ENCODE measurements at places on chromosomes 12 and 14.

GRCh38 chr14:59406454-59407245 is 58.5 kb downstream of the GPR135 start:
- DNase-seq: no peak

GRCh38 chr12:22447223-22447622 is 97.1 kb downstream of the C2CD5 start:
- no peak for DNase-seq

- DNase-seq: no peak
Observed at GRCh38 chr12:15852383-15852782, 29.8 kb upstream of the STRAP start.

- DNase-seq: no peak
Observed at GRCh38 chr12:69595689-69596088, 10.4 kb downstream of the CCT2 start.

- no peak for DNase-seq
Observed at GRCh38 chr14:100083706-100084105, 18.5 kb downstream of the EVL start.

- DNase-seq: no peak
Observed at GRCh38 chr14:91410771-91411536, 6.7 kb downstream of the CCDC88C start.

GRCh38 chr12:92417373-92417772 is 271.7 kb upstream of the BTG1 start:
- DNase-seq: no peak

- no peak for DNase-seq
Observed at GRCh38 chr12:7571257-7571656, 67.7 kb upstream of the CD163 start.

DNA sequence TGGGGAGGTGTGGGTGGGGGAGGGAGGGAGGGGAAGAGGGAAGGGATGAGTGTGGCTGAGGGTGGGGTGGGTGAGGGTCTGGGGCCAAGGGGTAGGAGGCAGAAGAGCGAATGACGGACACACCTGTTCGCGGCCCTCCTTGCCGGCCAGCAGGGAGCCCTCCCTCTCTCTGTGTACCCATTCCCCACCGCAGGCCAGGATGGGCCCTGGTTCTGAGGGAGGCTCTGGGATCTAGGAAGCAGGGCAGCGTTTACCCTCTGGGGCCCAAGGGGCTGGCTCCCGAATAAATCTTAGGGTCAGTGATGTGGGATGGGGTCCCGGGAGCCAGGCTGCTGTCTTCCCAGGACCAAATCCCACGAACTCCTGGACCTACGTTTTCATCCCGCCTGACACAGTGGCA is 46.0 kb upstream of the ESRRB start:
- DNase-seq: no peak

GRCh38 chr12:28987538-28988324 is 161.3 kb upstream of the FAR2 start:
- no peak for DNase-seq

DNA sequence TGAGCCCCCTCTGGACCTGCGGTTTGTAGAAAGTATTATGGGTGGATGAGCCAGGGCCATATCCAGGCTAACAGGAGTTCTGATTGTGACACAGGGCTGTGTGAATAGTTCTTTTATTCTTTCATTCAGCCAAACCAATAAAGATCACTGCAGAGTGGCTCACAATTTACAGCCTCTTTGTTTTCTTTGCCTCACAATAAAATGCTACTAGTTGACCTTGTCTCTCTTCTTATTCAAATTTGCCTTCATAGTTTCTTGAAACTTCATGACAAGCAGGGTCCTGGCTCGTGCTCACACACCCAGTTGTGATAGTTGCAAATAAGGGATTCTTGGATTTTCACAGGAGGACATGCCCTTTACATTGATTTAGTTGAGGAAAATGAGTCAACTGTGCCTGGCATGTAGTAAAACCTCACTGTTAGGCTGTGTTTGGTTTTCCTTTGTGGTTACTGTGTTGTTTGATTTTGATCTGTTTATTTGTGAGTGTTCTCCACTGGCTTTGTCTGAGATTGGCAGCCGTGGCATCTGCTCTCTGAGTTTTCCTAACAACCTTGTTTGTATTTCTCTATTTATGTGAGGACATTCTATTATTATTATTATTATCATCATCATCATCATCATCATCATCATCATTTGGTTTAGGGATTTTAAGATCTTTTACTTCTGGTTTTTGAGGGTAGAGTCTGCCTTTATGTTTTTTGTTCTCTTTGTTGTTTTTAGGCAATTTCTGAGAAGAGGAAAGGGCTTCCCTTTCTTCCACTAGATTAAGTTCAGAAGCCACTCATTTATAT is 2.7 kb upstream of the KRT6B start:
- DNase-seq: no peak

- DNase-seq: peak; percentile 99
Observed at GRCh38 chr14:23095196-23096108, at the start of gene C14orf119. TSS of gene C14orf119 (plus strand) at chr14:23095505. CDS start at chr14:23097659, 2,154 bp downstream.

DNA sequence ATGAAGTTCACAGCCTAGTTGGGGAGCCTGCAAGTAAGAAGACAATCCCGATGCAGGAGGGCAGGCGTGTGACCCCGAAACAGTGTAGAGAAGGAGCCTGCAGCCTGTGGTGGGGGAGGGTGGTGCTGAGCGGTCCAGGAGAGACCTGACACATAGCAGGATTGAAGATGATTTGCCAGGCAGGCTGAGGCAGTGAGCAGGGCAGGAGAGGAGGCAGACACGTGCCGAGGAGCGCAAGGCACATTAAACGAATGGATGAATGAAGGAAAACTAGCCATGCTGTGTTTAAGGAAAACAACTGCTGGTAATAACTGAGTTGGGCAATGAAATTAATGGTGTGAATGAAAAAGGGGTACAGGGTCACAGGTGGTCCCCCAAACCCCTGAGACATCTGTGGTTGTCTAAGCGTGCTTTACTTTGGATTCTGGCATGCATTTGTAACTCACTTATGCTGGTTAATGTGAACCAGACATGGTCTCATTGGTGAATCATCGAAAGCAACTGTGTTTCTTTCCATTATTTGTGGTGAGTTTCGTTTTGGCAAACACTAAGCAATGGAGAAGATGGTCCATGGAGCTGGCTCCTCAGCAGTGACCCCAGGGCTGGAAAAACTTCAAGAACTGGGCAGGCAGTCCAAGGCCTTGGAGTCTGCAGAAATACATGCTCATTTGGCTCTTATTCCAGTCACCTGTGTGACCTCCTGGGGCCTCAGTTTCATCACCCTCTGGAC is 96.9 kb upstream of the EVL start:
- no peak for DNase-seq

DNA sequence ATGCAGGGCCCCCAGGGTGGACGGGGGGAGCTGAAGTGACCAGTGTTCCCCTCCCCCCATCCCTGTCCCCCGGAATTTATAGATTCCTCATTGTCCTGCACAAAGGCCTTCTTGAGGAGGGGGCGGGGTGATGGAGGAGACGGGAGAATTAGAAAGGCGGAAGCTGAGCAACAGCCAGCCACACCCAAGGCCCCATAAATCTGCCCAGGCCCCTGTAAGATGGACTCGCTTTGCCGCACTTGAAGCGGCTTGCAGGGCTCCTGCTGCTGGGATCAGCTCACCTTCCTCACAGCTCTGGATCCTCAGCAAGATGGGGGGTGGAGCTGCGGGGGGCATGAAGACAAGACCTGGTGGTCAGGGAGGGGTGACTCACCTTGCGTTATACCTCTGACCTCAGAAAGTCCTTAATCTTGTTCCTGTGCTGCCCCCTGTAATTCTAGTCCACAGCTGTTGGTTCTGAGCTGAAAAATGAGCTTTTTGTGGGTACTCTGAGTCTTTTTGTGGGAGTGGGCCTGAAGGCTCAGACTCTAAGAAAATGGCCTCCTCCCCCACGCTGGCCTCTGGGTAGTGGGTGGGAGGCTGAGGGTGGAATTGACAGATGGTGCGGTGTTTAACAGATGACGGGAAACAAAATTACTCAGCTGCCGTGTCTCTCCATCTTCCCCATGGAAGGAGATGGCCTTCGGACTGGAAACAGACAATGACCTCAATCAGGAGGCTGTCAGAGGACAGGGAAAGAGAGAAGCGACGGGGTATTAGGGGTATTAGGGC is 15.8 kb upstream of the ANKRD33 start:
- no peak for DNase-seq

DNA sequence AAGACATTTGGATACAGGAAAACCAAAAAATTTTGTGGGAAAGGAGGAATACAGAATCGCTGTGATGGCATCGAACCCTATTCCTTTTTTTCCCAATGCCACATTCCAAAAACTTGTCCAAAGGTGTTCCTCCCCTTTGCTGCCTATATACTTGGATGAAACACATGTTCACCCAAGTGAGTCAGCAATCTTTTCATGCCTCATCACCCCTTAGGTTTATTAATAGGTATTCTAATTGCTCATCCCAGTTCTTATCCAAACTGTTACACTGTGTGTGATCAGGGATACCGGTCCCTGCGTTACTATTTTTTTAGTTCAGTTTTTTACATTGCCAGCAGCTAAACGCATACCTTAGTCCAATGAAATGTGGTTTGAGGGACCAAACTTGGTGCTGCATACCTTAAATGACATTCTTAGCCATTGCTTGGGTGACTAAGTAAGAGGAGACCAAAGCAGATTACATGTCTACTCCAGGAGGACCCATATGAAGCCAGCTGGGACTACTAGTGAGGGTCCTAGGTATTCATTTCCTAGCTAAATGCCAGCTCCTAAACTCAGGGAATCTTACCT is 20.6 kb upstream of the ST8SIA1 start:
- DNase-seq: no peak

DNA sequence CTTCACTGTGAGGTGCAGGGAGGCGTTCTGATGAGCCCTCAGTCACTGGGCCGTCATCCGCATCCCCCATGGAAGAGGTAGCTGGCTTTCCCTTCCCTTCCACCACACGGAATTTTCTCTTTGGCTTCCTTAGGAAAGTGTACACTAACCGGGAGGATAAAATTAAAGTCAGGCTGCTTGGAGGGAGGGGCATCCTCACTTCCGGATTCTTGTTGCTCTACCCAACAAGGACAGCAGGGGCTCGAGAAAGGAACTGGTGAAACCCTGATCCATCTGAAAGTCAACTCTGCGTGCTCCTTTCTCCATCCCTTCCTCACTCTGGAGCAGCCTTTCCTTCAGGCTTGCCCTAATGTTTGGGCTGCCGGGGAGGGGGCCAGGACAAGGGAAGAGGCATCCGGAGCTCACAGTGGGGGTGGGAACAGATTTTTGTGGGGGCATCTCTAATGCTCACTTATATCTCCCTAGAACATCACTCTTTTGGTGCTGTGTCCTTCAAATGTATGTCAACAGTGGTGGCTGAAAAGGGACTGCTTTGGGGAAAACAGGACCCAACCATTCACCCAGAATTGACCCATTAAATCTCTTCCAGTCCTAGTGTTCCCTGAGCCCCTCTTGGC is 101.4 kb upstream of the FKBP4 start:
- DNase-seq: no peak

GRCh38 chr14:87799400-87799799 is 193.6 kb downstream of the GALC start:
- DNase-seq: no peak

DNA sequence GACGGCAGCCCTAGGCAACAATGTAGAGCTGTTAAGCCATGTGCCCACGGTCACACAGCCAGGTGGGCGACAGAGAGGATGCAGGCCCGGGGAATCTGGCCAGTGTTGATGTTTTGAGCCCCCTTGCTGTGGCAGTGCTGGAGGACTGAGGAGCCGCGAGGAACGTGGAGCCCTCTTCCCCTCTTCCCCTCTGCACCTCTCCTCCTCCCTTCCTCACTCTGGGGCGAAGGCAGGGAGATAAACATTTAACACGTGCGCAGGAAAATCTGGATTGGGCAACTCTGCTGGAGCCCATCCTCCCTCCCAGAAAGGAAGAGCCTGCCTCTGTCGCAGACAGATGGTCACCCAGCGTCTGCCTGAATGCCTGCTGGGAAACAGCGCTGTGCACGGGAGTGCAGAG is 376.8 kb downstream of the FUT8 start:
- no peak for DNase-seq

GRCh38 chr14:84361476-84361875 is 1168.5 kb upstream of the FLRT2 start:
- DNase-seq: no peak

GRCh38 chr14:76546426-76547221 is 170.7 kb downstream of the ESRRB start:
- peak; percentile 62 for DNase-seq

DNA sequence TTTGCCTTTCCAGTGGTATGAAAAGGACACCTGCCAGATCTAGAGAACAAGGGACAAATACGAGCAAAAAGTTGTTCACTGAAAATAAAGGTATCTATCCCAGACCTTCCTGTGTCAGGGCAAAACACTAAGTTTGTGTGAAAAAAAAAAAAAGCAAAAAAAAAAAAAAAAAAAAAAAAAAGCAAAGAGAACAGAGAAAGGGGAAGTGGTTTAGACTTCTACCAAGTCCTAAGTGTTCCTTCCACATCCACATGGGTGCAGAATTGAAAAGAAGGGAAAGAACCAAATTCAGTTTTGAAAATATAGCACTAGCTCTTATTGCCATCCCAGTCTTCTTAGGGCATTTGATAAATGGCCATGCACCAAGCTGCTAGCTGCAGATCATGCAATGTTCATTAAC is 41.7 kb downstream of the ZCRB1 start:
- peak; percentile 44 for DNase-seq

- DNase-seq: no peak
Observed at GRCh38 chr12:43836475-43836989, 651 bp downstream of the TMEM117 start.

GRCh38 chr12:127712561-127712960 is 554.4 kb upstream of the TMEM132C start:
- DNase-seq: no peak

GRCh38 chr12:51171884-51172514 is 936 bp downstream of the TFCP2 start:
- peak; percentile 39 for DNase-seq

DNA sequence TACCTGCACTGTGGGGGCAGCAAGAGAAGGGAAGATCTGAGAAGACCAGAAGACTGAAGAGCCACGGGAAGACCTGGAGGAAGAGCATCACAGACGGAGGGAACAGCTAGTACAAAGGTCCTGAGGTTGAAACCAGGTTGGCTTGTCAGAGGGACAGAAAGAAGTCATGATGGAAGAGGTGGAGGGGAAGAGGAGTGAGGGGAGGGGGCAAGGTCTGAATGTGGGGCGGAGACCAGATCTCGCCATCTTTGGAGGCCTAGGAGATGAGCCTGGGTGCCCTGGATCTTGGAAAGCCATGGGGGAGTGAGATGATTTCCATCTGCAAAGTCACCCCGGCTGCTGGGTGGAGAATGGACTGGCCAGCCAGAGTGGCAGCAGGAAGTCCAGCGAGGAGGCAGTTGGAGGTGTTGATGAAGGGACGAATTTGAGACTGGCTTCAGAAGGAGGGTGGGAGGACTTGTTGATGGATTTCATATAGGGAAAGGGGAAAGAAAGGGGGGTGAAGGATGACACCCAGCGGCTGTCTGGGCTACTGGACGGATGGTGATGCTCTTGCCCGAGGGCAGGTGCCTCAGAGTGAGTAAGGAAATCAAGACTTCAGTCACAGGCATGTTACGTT is 14.6 kb upstream of the UBC start:
- DNase-seq: no peak

DNA sequence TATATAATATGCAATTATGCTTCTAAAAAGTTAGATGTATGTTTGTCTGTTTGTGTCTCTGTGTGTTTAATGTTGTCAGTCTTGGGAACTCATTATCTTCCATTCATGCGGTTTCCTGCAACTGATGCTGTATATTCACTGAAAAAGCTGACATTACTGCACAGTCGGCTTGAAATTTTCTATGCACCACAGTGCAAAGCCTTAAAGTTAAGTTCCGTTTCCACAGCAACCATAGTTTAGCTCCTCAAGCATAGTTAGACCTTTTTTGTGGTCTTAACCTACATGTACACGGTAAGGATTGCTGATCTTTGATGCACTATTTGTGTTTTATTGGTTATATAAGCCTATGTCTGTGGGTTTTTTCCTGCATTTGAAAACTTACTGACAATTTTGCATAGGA is 309.4 kb downstream of the KCNC2 start:
- DNase-seq: no peak
